Activated CD4-positive, alpha-beta T cell treated with anti-CD3 and anti-CD28 coated beads, Interleukin-2, amount 10 ng/mL, durations not matched to agents 24 days and 14 days (primary cell): ENCODE measurements at places on chromosomes 4 and X.

GRCh38 chr4:183057255-183057654 lies 41.8 kb upstream of the WWC2 start:
- DNase-seq: no peak
- H3K27ac ChIP-seq: no peak overlapping the region
- H3K36me3 ChIP-seq: no peaks in the 10 kb centered on the region
- no peak overlapping the region for H3K4me3 ChIP-seq

DNA sequence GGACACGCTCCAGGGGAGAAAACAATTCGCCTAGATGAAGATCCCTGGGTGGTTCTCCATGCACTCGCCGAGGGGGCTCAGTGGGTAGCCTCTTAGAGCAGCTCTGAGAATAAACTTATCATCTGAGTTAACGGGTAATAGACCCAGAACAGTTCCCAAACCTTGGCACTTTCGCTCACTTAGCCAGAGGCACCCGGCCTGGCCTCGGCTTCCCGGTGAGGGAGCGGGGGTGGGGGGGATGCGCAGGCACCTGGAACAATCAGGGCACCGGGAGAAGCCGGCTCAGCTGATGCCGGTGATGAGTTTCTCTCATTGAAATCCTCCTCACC lies 405 bp upstream of the ZAR1 start:
- H3K4me3 ChIP-seq: peak overlapping the region; percentile 60
- no peak overlapping the region for H3K27ac ChIP-seq
- DNase-seq: no peak
- no peaks in the 10 kb centered on the region for H3K36me3 ChIP-seq
- H3K4me1 ChIP-seq: peaks cover 4% of the 10 kb centered on the region

DNA sequence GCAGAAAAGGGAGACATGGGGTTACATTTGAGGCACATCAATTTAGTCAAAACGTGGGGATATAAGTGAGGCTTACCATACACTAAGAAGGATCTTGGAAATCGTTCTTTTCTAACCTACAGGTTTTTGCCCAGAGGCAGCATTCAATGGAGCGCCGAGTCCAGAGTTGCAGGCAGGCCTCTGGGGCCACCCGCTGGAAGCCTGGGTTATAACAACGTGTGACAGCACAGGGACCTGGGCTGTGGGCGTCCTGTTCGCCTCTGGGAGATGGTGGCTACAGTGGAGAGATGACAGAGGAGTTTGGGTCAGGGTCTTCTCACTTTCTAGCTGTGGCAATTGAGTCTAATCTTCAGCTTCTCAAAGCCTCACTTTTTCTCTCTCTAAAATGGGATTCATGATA lies 53.9 kb downstream of the ENPP6 start:
- no peak overlapping the region for H3K4me3 ChIP-seq
- no peak overlapping the region for H3K27ac ChIP-seq
- DNase-seq: peak; percentile 75
- no peaks in the 10 kb centered on the region for H3K36me3 ChIP-seq

DNA sequence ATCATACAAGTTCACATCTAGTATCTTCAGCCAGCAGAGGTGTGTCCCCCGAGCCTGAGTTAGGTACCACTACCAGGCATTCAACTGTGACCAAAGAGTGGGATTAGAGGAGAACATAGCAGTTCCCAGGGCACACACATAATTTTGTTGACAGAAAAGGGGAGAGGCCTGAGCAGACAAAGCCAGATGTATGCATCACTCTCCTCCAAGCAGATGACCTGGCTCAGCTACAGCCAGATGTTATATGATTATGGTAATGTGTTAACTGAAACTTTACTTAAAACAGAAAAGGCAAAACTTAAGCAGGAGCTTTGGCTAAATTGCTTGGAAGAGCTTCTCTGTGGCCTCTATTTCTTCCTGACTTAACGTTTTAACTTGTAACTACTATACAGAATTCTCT lies 88.9 kb downstream of the CC2D2A start:
- H3K27me3 ChIP-seq: no peaks in the 10 kb centered on the region
- H3K36me3 ChIP-seq: no peaks in the 10 kb centered on the region
- no peak overlapping the region for H3K4me3 ChIP-seq
- no peak overlapping the region for H3K27ac ChIP-seq
- peaks cover 3% of the 10 kb centered on the region for H3K4me1 ChIP-seq
- DNase-seq: no peak

DNA sequence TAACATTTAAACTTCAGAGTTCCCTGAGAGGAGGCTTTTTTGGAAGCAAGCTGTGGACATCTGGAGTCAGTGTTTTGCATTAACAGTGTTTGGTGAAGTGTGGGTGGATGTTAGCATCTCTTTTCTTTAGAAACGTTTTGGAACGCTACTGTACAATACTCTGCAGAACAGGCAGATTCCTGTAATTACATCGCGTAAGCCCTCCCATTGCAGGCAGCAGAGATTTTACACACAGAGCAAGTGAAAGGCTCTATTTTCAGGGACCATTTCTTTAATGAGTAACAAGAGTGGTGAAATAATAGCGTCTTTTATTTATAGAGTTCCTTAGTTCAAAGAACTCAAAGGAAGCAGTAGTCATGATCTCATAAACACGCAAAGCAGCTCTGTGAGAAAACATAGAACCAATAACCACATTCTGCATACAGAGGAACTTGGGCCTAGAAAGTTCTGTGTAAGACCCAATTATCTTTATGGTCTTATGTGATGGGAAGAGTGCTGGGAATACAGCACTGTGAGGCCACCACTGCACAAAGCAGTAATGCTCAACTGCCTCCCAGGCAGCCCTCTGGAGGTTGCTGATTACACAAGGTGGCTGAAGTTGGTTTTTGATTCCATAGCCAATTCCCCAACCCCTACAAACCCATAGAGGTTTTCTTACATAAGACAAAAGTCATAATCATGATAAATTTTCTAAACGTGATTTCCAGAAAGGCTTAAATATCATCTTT lies 298.7 kb upstream of the EPHA5 start:
- no peaks in the 10 kb centered on the region for H3K4me1 ChIP-seq
- no peak for DNase-seq
- no peaks in the 10 kb centered on the region for H3K27me3 ChIP-seq
- no peak overlapping the region for H3K4me3 ChIP-seq
- no peaks in the 10 kb centered on the region for H3K36me3 ChIP-seq

DNA sequence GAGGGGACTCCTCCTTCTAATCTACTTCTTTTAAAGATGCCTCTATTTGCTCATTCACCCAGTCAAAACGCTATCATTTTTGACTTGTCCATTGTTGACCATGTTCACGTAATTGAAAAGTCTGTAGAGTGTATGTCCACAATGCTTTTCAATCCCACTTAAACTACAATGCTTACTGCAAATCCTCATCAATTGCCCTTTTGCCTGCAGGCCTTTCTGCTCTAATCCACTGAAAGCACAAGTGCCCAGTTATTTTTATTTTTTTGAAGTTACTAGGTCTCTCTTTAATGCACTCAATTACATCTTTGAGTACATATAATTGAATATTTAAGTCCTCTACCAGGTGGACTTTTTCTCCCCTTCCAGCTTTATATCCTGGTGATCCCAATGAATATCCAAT lies 437.4 kb downstream of the PDGFC start:
- H3K4me1 ChIP-seq: no peaks in the 10 kb centered on the region
- H3K4me3 ChIP-seq: no peak overlapping the region
- H3K36me3 ChIP-seq: no peaks in the 10 kb centered on the region
- no peak overlapping the region for H3K27ac ChIP-seq
- no peak for DNase-seq
- H3K27me3 ChIP-seq: no peaks in the 10 kb centered on the region

GRCh38 chr4:107740950-107741701 lies 21.1 kb upstream of the PAPSS1 start:
- H3K4me1 ChIP-seq: no peaks in the 10 kb centered on the region
- no peaks in the 10 kb centered on the region for H3K27me3 ChIP-seq
- H3K36me3 ChIP-seq: no peaks in the 10 kb centered on the region
- no peak overlapping the region for H3K27ac ChIP-seq
- no peak for DNase-seq

DNA sequence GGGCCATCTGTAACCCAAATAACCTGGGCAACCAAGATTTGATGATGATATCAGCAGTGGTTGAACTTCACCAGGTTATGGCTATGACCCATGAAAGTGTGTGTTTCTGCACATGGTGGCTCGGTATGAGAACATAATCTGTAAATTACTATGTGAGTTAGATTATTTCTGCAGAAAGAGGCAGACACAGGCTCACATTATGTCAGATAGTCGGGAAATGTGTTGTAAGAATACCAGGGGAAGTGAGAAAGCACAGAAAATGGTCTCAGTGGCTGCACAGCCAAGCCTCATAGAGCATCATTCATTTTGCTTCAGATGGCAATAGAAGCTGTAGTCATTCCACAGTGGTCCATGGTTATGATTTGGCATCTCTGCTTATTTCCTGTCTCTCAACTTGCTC lies 63.0 kb upstream of the RBPJ start:
- H3K27ac ChIP-seq: no peak overlapping the region
- no peaks in the 10 kb centered on the region for H3K36me3 ChIP-seq
- no peak overlapping the region for H3K4me3 ChIP-seq
- no peaks in the 10 kb centered on the region for H3K27me3 ChIP-seq

- DNase-seq: no peak
- peaks cover 21% of the 10 kb centered on the region for H3K36me3 ChIP-seq
- H3K27ac ChIP-seq: no peak overlapping the region
- H3K4me1 ChIP-seq: peaks cover 31% of the 10 kb centered on the region
- H3K27me3 ChIP-seq: no peaks in the 10 kb centered on the region
Observed at GRCh38 chr4:48752726-48753125, 27.4 kb downstream of the FRYL start.

DNA sequence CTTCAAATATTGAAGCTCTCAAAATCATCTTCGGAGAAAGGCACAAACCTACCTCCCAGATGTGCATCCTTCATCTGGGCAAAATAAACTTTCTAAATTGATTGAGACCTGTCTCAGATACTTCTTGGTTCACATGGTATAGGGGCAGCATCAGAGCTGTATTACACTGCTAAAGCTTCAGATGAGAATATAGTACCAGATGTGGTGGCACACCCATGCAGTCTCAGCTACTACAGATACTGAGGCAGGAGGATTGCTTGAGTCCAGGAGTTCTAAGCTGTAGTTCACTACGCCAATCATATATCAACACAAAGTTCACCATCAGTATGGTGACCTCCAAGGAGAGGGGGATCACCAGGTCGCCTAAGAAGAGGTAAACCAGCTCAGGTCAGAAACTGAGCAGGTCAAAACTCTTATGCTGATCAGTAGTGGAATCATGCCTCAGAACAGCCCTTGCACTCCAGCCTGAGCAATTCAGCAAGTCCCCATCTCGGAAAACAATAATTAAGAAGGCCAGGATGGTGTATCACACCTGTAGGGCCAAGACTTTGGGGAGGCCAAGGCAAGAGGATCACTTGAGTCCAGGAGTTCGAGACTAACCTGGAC lies 22.0 kb downstream of the ELF2 start:
- no peak overlapping the region for H3K4me3 ChIP-seq
- peaks cover 8% of the 10 kb centered on the region for H3K4me1 ChIP-seq
- peaks cover 6% of the 10 kb centered on the region for H3K27me3 ChIP-seq

GRCh38 chr4:69823481-69824186 lies 36.3 kb downstream of the SULT1E1 start:
- H3K4me1 ChIP-seq: peaks cover 5% of the 10 kb centered on the region
- H3K27me3 ChIP-seq: no peaks in the 10 kb centered on the region
- no peak overlapping the region for H3K27ac ChIP-seq
- H3K36me3 ChIP-seq: no peaks in the 10 kb centered on the region

GRCh38 chr4:158067646-158068045 lies 105.2 kb downstream of the GASK1B start:
- no peak overlapping the region for H3K4me3 ChIP-seq
- H3K4me1 ChIP-seq: no peaks in the 10 kb centered on the region
- no peak overlapping the region for H3K27ac ChIP-seq
- H3K27me3 ChIP-seq: no peaks in the 10 kb centered on the region
- H3K36me3 ChIP-seq: no peaks in the 10 kb centered on the region

DNA sequence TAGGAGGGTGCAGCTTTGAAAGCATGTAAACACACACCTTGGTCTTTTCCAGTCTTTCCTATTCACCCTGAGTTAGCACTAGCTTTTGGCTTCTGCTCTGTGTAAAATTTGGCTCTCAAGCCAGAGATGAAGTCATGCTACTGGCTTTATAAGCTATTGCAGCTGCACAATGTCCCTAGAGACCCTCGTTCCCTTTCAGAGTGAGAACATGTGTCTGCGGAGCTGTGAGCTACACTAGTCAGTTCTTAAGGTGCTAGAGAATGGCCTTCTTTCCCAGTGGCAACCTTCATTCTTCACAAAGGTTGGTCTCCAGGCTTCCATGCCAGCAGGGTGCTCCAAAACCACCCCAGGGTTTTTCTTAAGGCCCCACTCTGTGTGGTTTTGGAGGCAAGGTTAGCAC lies 199.1 kb downstream of the SPATA18 start:
- H3K27me3 ChIP-seq: no peaks in the 10 kb centered on the region
- no peaks in the 10 kb centered on the region for H3K36me3 ChIP-seq
- no peak overlapping the region for H3K4me3 ChIP-seq
- no peak for DNase-seq

GRCh38 chr4:127293496-127293895 lies 339.3 kb upstream of the INTU start:
- no peaks in the 10 kb centered on the region for H3K36me3 ChIP-seq
- no peaks in the 10 kb centered on the region for H3K27me3 ChIP-seq
- H3K4me3 ChIP-seq: no peak overlapping the region
- no peak overlapping the region for H3K27ac ChIP-seq

DNA sequence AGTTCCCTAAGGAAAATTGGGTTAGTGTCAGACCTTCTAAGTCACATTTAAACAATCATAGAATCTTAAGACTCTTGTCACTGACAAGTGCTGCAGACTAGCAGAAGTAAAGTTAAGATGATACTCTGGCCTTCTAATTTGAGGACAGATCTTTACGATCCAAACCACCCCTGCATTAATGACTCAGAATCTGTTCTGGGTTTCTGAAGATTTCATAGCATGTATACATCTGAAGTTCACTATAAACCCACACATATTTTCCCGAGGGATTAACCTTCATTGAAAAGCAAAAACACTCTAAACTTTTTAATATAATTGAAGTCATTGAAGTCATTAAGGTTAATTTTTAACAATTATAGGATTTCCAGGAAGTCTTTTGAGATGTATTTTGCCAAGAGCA lies 674.3 kb downstream of the IQCM start:
- no peak for DNase-seq
- H3K4me1 ChIP-seq: no peaks in the 10 kb centered on the region
- H3K36me3 ChIP-seq: no peaks in the 10 kb centered on the region
- no peak overlapping the region for H3K4me3 ChIP-seq
- no peak overlapping the region for H3K27ac ChIP-seq
- H3K27me3 ChIP-seq: no peaks in the 10 kb centered on the region

DNA sequence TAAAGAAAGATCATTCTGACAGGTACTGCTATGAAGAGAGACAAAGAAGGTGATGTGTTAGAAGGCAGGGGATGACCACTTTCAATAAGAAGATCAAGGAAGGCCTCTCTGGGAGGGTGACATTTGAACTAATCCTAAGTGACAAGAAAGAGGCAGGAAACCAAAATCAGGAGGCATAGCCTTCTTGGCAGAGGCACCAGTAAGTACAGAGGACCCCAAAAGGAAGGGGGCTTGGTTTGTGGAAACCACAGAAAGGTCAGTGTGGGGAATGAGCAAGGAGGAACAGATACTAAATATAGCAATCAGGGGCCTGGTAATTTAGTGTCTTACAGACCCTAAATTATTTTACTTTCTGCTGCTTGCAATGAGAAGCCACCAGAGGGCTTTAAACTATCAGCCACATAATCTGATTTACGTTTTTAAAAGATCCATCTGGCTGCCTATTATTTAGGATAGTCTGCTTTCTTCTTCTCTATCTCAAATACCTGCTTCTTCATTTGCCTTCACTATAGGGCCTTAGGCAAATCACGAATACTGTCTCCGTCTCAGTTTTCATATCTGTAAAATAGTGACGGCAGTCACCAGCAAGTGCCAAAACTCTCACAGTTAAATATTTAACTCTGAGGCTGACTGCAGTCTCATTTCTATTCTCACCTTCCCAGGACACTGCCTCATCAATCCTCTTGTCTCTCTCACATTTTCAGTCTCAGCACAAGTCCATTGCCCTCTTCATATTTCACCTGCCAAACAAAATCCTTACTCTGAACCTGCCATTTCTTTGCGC lies 16.7 kb downstream of the NR3C2 start:
- peaks cover 2% of the 10 kb centered on the region for H3K27me3 ChIP-seq
- DNase-seq: no peak
- no peaks in the 10 kb centered on the region for H3K36me3 ChIP-seq
